ENCODE measurements at places on chromosomes 16 and 17.

- DNase-seq = no peak
Observed at GRCh38 chr17:56982312-56982711, 4.4 kb downstream of the SCPEP1 start.

GRCh38 chr16:57883953-57884654 lies 81.8 kb upstream of the KIFC3 start:
- no peak for DNase-seq

DNA sequence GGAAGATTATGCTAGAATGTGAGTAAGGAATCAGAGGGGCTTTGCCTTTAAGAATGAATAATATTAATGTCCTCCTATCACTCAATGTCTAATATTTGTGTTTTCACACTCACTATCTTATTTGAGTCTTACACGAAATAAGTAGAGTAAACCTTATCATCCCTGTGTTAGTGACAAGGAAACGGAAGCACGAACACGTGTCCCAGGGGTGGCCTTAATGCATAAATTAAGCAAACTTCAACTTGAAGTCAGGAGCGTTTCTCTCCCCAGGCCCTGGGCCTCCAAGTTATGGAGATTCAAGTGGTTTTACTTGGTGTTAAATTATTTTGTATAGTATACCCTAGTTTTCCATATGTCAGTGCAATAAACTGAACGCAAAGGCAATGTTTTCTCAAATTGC lies 96.0 kb downstream of the WDR59 start:
- no peak for DNase-seq

DNA sequence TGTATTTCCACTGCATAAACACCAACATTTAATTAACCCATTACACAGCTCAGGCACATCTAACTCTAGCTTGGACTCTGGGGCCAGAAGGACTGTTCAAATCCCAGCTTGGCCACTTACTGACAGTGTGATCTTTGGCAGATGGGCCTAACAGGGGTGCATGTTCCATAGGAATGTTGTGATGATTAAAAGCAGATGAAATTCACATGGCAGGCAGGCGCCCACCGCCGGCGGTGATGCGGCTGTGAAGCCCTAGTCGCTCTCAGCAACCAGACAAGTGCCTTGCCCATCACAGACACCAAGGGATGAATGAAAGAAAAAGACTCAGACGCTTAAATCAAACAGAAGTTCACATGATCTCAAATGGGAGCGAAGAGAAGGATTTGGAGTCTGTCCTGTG lies 84.6 kb upstream of the WSB1 start:
- no peak for DNase-seq

- DNase-seq = no peak
Observed at GRCh38 chr16:695355-696089, 5.3 kb upstream of the WDR24 start.

GRCh38 chr16:52827456-52827855 lies 225.2 kb downstream of the CHD9NB start:
- DNase-seq = no peak

- no peak for DNase-seq
Observed at GRCh38 chr17:59121901-59122480, 15.3 kb upstream of the TRIM37 start.

GRCh38 chr16:86895606-86896005 lies 317.3 kb downstream of the FOXL1 start:
- no peak for DNase-seq

GRCh38 chr16:27293343-27293742 lies 20.4 kb upstream of the IL4R start:
- no peak for DNase-seq

DNA sequence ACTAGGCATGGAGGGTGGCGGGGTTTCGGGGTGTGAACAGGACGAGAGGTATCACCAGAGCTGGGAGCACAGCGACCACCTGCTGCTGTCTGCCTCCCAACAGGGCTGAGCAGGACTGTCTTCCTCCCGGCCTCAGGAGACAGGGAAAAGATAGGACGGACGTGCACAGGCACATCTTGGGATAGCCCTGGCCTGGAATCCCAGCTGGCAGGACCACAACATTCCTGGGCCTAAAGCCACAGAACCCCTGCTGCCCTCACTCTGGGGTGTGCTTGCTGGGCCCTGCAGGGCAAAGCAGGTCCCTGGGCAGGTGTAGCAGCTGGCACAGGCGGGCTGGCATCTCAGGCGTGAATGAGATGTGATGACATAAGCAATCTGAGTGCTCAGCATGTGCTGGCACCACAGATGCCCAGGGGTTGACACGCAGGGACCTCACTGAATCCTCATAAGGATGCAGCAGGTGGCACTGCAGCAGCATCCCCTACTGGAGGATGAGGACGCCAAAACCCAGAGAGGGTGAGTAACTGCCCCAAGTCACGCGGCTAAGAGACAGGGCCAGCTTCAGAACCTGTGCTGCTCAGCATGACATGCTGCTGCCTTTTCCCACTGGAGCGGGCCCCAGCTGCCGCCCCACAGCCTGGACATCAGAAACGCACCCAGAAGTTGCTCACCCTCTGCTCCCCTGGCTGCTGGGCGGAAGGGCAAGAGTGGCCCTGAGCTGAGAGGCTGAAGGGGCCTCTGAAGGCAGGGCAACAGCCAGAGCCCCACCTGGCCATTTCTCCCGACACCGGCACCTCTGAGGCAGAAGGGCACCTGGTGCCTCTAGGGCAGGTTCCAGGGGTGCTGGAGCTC lies 7.1 kb downstream of the CORO7 start:
- no peak for DNase-seq

DNA sequence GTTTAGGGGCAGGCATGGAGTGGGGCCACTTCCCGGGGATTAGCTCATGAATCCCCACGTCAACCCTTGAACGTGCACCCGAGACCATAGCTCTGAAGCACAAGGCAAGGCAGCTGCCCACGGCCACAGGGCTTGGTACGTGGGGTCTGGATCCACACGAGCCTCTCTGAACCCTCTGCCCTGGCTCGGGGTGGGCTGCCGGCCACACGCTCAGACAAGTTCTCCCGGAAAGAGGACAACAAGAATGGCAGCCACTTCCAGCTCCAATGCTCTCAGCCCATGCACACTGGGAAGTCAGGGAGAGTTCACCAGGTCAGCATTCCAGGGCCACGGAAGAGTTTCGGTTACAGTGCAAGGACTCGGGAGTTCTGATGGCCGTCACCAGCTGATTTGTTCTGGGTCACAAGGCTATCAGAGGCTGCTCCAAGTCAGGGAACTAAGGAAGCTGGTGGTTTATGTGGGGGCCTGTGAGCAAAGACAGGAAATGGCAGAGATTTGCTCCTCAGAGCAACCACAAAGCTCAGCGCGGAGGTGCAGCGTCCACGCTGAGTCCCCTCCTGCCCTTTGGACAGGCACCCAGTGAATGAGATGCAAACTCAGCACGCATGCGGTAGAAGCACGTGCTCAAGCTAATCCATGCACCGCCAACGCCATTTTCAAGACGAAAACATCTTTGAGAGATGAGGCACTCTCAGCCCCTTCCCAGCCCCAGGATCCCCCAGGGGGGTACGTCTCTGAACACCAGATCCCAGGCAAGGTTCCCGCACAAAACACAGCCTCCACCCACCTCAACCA lies 356.4 kb downstream of the FOXL1 start:
- DNase-seq = no peak

- no peak for DNase-seq
Observed at GRCh38 chr16:28572696-28573510, 19.2 kb downstream of the SGF29 start.

DNA sequence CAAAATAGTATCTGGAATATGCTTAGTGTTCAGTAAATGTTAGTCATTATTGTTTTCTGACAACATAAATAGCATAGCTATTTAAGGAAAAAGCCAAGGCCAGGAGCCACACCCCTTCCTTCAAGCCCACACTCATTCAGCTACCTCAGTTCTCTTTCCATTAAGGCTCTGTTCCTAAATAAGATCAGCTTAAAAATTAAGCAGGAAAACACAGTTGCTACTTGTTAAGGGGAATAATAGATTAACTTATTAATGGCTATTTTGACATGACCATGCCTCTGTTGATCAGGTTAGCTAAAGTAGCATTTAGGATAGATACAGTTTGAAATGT lies 158.1 kb downstream of the CHD9 start:
- no peak for DNase-seq

DNA sequence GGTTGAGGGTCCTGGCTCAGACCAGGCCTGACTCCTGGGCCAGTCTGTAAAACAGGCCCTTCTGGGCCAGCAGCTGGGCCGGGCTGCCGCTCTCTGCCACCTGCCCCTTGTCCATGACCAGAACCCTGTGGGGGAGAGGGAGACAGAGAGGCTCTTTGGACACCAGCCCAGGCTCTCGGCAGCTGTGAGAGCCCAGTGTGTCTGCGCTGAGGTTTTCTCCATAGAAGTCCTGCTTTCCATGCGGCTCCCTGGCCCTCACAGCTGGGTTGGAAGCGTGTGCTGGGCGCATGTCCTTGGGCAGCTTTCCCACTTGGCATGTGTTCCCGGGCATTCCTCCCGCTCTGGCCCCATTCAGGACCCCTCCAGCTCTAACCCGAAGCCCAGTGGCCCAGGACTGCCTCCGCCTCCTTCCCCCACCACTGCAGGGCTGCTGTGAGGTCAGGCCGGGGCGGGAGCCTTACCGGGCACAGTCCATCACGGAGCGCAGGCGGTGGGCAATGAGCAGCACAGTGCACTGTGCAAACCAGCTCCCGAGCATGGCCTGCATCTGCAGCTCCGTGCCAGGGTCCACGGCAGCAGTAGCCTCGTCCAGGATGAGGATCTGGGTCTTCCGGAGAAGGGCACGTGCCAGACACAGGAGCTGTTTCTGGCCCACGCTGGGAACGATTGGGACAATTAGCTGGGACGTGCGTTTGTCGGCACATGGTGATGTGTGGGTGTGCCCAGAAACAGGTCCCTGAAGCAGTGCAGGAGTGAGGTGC lies 73.0 kb downstream of the ABCC6 start:
- DNase-seq = no peak

- DNase-seq = no peak
Observed at GRCh38 chr17:979539-980405, at the start of gene NXN. Gene NXN (minus strand): TSS chr17:979776.

- DNase-seq = no peak
Observed at GRCh38 chr16:55817236-55817912, 15.5 kb downstream of the CES1 start.

DNA sequence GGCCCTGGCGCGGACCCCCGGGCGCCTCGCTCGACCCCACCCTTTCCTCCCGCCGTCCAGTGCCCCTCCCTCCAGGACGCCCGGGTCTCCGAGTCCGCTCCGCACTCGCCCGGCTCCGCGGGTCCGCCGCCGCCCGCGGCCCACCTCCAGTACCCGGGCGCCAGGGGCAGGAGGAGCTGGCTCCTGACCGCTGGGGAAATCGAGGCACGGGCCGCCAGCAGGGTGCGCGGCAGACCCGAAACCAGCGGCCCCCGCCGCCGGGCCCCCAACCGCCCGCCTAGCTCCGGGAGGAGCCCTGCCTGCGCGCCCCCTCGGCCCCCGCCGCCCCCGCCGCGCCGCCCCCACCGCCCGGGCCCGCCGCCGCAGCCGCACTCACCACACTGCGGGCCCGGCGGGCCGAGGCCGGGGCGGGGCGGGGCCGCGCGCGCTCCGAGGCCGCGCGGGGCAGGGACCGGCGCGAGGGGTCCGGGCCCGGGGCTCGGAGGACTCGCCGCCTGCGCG lies 333 bp downstream of the MAFG start:
- no peak for DNase-seq

DNA sequence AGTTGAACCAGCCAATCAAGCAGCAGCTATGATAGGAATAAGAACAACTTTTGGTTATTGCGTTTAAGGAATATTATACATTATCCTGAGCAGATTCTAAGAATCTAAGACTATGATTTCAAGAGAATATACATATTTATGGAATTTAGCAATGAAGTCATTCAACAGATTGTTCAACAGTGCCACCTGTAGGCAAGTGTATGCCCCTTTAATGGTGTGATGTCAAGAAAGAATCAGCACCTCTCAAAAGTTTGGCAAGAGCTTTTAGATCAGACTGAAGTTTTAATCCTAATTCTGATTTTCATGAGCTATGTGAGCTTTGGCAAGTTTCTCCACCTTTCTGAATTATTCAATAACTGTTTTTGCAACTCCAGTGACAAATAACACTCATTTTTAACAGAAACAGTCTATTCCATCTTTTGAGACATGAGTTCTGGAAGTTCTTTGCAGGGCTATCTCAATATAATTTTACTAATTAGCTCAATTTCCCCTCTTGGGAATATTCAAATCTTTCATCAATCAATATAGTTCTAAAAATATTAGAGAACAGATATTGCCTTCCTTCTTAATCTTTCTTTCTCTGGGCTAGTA lies 474.3 kb upstream of the TOM1L1 start:
- no peak for DNase-seq

DNA sequence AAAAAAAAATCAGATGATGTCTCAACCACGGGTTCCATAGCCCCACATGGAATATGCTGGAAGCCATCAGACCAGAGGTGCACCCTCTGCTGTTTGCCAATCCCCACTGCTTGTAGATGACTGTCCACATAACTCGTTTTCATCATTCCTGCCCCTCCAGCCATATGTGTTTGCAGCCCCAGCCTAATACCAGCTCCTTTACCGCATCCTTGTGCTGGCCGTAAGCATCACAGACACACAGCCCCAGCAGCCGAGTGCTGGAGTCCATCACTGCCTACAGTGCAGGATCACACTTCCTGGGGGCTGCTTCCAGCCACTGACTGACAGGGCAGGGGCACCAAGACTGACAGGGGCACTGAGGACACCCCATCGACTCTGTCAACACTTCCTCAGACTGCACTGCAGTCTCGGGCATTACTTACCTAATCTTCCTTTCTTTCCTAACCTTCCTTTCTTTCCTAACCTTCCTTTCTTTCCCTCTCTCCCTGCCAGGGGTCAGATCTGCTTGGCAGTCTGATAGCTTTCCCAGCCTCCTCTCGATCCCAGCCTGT lies 5.0 kb downstream of the RCVRN start:
- no peak for DNase-seq

DNA sequence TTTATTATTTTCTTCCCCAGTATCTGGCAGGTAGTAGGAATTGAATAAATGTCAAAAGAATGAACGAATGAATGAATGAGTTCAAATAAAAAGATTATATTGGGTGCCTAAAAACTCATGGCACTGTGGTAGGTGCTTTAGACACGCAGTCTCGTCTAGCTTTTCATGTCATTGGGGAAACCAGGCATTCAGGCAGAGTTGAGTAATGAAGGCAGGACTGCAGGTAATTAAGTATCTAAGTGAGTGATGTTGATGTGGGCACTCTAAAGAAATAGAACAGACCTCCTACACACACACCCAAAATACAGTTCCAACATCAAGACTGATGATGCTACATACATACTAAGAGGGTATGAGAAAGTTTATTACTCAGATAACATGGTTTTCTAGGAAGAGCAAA lies 96.6 kb downstream of the ZNF18 start:
- no peak for DNase-seq

Data from smooth muscle cell of the brain vasculature (primary cell).